NCI-H1694 treated with DMSO at 0.1 percent for 48 hours (cell line): ENCODE measurements at places on chromosomes 7 and 10.

DNA sequence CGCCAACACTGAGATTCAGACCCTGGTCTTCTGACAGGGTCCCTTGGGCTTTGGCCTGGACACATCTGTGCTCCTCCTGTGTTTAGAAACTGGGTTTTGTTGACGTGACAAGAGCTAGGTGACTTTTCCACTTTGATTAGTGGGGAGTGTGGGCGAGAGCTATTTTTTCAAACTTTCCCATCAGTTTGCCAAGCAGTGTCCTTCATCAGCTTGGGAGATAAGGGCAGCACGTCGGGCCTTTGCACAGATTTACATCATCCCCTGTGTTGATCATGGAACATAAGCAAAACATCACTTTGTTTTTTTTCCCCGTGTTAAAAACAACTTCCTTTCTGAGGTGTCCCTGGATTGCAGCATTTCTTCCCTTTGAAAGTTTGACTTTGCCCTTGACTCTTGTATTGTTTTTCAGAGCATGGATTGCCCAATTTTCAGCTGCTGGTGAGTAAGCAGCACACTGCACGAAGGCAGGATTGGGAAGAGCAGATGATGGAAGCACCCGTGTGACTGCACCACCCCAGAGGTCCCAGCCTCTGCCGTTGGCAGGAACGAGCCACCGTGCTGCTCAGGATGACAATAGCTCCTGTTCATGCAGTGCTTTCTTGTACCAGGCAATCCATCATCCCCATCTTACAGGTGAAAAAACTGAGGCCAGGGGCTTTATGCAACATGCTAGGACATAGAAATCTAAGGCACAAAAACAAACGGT lies 6.4 kb upstream of the IGFBP1 start:
- DNase-seq, result no peak

DNA sequence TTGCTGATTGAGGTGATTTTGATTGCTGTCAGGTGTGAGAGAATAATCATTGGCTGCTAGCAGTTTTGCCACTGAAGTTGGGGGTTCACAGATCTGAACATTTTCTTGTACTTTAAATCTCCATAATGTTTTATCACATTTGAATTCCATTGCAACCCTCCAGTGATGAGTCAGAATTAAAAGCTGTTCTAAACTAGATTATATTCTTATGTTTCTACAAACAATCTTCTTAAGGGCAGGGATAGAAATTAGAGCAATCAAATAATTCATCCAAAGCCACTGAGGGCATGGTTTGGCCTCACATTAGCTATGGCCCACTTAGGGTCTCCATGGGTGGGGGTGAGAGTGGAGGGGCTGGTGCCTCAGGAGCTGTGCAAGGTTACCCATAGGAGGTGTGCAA lies 53.0 kb upstream of the RPA3 start:
- DNase-seq, result no peak

DNA sequence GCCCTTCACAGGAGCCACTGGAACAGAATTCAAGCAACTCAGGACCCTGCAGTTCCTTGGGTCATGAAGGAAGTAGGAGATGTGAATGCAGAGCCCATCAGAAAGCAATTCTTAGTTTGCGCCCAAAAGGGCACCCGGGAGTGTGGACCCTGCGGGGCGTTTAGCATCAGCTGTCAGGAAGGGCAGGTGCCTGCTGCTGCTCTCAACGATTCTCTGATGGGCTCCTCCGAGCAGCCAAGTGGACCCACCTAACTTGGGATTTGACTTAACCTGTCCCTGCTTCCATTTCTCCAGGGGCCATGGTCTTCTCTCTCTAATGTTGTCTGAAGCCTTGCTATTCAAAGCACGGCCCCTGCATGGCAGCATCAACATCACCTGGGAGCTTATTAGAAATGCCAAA lies 17.1 kb downstream of the CPA5 start:
- DNase-seq, result no peak

DNA sequence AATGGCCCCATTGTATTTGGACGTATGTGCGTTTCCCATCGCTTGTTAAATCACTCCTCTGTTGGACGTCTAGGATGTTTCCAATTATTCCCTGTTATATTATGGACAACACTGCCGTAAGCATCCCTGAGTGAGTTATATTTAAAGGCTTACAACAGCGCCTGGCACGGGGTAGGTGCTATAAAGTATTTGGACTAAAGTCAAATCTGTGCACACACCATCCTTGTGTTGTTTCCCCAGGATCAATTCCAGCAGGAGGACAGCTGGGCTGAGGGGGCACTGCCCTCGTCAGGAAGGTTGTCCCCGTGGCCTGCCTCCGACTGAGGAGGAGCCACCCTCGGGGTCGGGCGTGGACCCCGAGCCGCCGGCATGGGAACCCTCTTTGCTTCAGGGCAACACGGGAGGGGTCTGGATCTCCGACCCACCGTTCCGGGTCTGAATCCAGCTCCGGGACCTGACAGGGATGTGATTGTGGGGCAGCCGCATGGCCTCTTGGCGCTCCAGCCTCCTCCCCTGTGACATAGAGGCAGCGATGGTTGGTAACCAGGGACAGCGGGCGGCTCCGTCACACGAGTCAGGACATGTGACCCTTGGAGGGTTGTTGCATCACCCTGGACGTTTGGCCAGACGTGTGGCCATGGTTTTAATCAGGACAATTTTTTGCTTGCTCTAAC lies 1.5 kb upstream of the JAKMIP3 start:
- DNase-seq, result no peak

DNA sequence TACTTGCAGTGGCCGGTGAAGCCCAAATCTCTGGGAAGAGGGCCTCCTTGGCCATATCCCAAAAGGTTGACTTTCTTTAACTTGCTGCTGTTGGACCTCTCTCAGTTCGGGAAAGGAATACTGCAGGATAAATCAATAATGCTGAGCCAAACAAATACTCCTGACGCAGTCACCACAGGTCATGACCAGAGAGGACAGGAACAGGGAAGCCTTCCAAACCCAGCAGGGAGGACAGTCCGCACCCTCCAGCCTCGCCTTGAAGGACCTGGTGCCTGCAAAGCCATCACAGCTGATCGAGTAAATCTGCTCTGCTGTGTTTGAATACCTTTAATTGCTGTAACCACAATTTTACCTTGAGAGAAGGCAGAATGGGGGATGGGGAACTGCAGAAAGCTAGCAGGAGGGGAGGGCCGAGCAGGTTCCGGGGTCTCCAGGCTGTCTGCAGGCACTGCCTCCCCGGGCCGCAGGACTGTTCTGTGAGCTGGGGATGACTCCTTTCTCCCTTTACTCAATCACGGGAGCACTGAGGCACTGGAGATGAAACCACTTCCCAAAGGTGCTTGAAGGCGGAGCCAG lies 20.8 kb upstream of the INSIG1 start:
- no peak for DNase-seq

- no peak for DNase-seq
Measured at GRCh38 chr7:109449760-109450159, 880.1 kb downstream of the DNAJB9 start.

DNA sequence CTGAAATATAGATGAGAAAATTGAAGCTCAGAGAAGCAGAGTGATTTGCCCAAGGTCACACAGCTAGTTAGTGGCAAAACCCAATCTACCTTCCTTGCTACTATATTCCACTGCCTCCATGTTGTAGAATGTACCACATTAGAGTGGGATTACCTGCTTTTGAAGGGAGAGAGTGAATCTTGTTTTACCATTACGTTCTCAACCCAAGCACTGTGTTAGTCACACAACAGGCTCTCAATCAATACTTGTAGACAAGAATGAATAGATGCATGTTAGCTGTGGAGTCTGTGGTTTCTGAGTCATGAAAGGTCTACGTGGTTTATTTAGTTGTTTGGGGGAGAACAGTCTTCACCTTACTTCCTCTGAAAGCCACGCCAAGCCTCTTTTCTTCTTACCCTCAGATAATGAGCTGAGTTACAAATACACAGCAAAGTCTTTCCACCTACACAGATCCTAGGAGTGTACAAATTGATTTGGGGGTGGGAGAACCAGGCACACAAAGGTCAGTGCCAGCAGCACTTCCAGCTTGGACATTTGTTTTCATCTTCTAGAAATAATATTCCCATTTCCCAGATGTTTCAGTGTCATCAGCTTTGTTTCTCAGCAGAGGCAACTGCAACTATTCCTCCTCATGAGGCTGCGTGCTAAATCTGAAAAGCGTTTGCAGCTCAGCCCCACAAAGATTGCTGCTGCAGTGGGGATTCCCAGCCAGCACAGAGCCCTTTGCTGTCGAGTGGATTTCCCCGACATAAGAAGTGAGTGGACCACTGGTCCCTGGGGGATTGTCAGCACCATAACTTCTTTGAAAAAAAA lies 71.5 kb upstream of the ADO start:
- no peak for DNase-seq

DNA sequence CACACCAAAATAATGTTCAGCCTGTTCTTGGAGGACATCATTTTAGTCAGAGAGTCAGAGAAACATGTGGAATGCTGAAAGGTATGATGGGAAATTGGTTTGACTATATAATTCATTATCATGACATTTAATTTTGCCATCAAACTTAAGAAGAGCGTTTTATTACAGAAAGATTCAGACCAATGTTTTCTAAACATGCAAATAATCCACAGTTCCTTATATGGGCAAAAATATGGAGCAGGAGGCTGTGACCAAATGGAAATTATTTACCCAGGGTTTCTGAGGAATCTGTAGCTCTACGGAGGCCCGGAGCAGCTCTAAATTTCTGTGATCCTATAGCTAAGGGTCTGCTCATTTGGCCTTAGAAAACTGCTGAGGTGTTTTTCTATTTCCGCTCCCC lies 33.2 kb downstream of the LAMB4 start:
- no peak for DNase-seq
